Stimulated activated CD4-positive, alpha-beta T cell treated with anti-CD3 and anti-CD28 coated beads, TNF-alpha, amount 100 ng/mL, for 1 hour (primary cell): ENCODE measurements at places on chromosomes 12 and 14.
A peak's percentile ranks its signal among the peaks of the same experiment; 100 is the strongest.

DNA sequence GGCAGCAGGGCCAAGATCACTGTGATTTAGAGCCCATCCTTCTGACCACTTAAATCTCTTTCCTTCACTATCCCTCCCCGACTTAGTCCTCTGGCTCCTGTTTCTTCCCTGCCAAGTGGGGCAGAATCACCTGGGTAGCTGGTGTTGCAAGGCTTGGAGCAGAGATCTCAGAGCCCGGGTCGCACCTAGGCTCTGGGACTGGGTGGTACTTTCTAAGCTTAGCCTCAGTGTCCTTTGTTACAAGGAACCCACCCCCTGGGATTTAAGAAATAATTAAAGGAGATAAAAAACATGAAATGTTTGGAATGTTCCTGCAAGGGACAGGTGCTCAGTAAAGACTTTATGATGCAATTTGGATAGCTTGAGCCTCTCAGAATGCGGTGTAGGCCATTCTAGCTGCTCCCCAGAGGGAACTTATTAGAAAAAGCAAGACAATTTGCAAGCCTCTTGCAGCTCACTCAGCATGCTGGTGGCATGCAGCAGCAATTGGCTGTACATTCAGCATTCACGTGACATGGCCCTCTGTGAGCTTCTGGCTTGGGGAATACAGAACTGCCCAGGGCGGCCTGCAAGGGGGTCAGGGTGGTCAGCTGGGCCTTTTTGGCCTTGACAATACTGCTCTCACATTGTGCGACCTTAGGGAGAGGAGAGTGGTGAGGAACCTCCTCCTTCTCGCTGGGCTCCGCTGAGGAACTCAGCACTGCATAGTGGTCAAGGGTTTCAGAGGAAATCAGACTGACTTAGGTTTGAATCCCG is 16.8 kb downstream of the C14orf132 start:
- no peak for DNase-seq

DNA sequence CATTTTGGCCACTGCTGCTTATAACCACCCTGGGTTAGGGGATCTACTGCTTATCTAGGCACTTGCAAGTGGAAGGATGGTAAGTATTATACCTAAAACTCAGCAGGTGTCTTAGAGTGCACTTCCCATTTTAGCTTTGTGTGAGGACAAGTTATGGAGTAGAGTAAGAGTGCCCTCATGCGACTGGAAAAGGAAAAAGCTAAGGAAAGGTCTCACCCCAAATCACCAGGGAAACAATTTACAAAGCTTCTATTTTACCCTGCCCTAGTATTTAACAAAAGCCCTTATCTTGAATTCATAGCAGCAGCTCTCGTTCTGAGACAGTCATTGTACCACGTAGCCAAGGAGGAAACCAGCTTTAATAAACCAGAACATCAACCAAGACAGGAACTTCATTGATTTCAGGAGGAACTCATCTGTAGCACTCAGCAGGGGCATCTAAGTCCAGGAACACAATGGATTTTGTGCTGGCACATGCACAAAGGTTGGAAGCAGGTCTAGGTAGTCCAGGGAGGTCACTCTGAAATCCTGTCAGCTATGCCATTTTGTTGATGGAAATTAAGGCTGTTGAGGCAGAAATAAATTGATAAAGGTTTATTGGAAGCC is 2.9 kb downstream of the RDH12 start:
- no peak for DNase-seq

- peak; percentile 31 for DNase-seq
Measured at GRCh38 chr12:108618079-108618952, 15.4 kb downstream of the SELPLG start.

DNA sequence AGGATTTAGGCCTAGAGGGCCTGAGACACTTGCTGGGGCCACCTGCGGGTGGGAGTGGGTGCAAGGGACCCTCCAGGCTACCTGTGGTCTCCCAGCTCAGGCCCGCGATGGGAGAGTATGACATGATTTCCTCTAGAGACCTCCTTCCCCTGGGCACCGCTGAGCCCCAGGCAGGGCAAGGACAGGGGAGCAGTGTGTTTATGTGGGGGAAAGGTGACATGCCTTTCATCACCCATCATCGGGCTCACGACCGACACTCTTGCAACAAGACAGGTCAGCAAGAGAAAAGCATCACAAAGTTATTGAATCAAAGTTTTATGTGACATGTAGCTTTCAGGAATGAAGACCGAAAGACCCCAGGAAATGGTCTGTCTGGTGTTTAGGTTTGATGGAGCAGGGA is 19.9 kb downstream of the SH2B3 start:
- DNase-seq, result no peak

GRCh38 chr14:39641224-39641623 is 209.0 kb upstream of the FBXO33 start:
- no peak for DNase-seq

GRCh38 chr12:26058818-26059217 is 66.0 kb downstream of the BHLHE41 start:
- DNase-seq, result no peak

GRCh38 chr12:72560003-72560769 is 288.0 kb downstream of the TRHDE start:
- no peak for DNase-seq

DNA sequence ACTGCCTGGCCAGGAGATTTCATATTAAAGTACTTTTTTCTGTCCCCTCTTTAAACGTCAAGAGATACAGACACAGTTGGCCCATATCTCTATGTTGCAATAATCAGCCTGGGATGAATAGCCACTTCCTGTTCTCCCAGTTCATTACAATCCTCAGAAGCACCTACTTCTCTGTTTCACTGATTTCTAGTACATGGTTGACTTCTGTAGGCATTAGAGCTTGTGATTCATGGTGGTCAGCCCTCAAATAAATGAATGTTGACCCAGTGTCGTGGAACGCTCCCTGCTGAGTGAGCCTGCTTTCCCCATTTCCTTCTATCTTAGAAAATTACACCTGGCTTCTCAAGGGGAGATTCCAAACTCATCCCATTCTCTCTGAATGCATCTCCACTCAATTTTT is 416.7 kb downstream of the PDZRN4 start:
- DNase-seq, result no peak
